Activated CD8-positive, alpha-beta memory T cell treated with anti-CD3 and anti-CD28 coated beads, Interleukin-2, amount 50 U/mL, for 48 hours (primary cell): ENCODE measurements at places on chromosomes 3 and 15.

DNA sequence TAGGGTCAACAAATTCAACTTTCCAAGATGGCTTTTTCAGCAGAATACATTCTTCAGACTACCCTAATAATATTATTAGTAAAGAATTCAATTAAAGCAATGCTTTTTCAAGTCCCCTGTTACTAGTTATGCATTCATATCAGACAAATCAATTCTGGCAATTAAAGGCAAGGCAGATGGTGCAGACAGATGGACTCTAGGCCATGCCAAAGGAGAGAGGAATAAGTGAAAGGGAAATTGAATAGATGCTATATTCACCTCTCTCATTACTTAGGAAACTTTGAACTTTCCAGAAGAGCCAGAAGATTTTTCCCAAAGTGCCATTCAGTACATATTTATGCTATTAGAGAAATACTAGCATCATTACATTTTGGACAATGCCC is 487.7 kb upstream of the RASGRP1 start:
- no peak for DNase-seq

GRCh38 chr3:152833089-152833488 is 1.8 kb upstream of the P2RY1 start:
- DNase-seq = no peak

DNA sequence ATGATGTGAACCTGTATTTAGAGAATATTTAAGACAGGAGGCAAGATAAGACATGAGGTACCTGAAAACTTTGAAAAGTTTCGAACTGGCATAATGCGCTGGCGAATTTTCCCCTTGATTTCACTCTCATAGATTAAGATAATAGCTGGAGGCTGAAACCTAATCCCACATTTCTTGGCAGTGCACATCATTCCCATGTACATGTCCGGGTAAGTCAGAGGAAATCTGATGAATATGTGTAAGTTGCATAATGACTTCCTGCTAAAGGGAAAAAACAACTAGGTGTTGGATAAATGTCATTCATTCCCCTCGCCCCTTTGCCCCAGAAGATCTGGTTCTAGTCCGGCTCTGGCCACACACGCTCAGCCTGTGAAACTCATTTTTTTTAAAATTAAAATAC is 3.6 kb downstream of the CEP19 start:
- DNase-seq = no peak

DNA sequence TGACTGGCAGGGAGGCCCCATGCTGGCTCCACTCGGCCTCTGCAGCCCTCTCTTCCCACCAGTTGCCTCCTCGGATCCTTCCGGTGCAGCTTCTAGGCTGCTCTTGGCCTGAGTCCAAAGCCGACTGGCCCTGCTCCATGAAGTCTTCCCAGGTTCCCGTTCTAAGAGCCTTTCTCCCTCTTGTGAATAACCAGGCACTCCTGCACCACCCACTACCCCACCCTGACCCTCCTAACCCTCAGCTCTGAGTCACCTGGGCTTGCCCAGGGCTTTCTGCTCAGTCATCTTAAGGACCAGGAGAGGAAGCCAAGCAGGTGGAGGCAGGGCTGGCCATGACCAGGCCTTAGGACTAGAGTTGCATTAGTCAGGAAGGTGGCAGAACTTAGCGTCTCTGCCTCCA is 28.1 kb upstream of the CNBP start:
- DNase-seq = no peak

DNA sequence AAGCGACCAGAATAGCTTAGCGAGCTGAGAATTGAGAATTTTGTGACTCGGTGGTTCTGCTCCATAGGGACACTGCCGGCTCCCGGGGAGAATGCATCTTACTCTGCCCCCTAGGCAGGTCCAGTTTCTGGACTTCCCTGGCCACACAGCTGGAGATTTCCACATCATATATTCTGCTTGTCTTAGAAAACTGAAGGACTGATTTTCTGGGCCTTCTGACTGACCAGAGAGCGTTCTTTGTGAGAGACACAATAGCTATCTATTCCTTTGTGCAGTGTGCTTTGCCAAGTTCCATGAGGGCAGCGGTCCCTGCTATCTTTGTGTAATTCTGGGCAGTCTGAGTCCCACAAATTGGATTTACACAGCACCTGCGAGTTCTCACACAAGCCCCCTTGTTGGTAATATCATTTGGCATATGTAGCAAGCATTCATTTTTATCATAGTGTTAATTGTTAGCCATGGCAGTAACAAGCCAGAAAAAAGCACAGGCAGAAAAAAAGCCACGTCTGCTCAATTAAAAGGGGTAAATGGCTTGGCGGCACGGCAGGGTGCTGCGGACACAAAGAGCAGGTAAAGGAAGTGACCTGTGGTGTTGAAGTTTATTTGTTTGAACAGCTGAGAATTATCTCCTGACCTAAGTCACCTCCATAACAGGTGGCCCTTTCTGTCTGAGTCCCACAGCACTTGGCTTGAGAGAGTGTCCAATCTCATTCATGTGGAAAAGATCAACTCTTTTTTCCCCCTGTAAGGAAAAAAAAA is 688.7 kb downstream of the TUSC7 start:
- no peak for DNase-seq

DNA sequence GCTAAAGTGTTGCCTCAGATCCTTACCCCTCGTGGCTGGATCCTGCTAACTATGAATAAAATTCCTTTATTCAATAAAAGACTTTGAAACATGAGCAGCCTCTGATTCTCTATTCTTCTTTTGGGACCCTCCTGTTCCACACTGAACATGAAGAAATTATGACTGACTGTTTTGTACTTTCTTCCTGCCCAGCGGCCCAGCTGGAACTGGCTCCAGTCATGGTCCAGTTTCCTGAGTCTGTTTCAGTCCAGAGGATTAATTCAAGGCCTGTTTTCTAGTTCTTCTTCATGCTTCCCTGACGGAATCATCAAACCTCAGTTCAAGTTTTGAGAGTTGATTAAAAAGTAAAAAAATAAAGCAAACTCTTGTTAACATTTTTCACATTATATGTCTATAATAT is 52.6 kb upstream of the CP start:
- DNase-seq = no peak

- no peak for DNase-seq
Observed at GRCh38 chr15:66822114-66822513, 120.1 kb downstream of the SMAD6 start.

DNA sequence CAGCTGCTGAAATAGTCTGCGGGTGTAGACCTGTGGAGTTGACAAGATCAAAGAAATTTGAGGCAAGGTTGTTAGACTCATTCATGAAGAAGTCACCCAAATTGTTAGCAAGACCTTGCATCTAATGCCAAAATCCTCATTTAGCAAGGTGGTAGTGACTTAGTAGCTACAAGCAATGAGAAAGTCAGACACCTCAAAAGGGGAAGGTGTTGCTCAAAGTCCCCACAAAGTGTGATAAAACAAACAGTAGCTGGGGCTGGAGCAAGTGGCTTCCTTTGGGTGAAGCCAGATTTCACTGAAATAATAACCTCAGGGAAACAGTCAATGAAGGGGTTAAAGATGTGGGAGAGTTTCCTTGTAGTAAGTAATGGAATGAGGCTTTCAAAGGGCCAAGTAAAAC is 44.9 kb downstream of the CD86 start:
- no peak for DNase-seq

DNA sequence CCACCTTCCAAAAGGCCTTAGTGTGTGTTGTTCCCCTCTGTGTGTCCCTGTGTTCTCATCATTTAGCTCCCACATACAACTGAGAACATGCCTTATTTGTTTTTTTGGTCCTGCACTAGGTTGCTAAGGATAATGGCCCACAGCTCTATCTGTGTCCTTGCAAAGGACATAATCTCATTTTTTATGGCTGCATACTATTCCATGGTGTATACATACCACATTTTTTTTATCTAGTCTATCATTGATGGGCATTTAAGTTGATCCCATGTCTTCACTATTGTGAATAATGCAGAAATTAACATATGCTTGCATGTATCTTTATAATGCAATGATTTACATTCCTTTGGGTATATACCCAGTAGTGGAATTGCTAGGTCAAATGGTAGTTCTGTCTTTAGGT is 645.7 kb downstream of the PDCD6IP start:
- DNase-seq = no peak
